Caco-2 (cell line): ENCODE measurements at places on chromosomes 13 and 19.

DNA sequence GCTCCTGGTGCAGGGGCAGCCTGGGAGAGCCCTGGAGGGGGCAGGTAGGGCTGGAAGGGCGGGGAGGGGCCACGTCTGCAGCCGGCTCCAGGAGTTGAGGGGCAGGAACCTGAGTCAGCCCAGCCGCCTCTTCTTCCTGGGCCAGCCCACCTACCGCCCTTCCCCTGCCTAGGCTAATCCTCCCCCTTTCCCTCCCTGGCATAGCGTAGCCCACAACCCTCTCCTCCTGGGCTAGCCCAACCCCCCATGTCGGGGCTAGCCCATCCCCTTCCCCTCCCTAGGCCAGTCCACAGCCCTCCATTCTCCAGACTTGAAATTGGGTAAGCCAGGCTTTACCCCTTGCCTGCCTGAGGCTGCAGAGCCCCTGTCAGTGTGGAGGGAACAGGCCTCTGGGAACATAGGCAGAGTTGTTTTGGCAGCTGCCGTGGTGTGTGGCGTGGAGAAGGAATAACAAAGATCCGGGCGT lies 20.6 kb upstream of the WDR18 start:
- no peak for DNase-seq

DNA sequence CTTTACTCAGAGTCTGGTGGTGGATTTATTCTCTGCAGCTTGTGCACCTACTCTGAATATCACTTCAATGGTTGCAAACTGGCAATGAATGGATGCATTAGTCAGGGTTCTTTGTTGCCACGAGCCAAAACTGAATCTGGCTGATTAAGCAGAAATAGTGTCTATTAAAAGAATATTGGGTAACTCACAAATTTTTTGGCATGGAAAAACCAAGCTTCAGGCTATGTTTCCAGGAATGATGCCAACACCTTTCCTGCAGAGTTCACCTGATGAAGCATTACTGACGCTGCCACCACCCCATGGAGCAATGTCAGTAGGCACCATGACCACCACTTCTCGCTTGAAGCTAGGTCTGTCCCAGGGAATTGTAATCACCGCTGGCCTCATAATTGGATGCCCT lies 597.8 kb upstream of the SLC10A2 start:
- no peak for DNase-seq

DNA sequence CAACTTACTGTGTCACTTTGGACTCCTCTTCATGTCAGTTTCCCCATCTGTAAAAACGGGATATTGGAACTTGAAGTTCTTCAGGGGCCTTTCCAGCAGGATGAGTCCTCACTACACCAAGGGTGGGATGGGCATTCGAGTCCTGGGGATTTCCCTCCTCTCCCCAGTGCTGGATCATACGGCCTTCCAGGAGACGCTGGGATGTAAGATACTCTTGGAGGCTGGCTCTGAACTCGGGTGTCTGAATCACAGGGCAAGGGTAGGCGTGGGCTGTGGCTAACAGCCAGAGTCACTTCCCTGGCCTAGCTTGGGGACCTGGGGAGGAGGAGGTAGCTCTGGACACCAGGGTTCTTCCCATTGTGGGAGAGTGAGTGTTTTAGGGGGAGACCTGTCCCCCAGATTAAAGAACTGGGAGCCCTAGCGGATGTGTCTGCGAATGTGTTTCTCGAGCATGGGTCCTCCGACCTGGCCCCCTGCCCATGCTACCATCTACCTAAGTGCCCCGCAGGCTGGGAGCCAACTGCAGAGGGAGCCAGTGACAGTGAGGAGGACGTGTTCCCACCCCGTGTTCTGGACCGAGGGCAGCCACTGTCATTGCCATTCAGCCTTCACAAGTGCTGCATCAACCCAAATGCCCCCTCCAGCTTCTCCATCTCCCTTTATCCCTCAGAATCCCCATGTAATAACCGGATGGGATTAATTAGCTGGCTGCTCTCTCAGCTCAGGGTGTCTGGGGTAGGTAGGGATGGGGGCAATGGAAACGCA lies 2.4 kb upstream of the CYTH2 start:
- DNase-seq = no peak

DNA sequence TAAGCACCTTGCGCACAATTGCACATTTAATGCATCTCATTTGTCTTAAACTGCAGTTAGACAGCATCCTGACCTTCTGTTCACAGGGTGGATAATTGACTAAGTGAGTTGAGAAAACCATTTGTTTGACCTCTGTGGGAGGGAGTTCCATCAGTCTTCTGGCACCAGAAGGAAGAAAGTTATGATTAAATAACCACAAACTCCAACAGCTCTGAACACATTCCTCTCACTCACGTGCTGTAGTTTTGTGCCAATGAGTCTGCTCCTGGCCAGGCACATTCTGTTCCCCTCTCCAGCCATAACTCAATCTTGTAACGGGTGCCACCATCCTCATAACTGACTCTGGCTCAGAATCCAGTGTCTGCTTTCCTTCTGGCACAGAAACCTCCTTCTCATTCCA lies 817.2 kb downstream of the SLITRK1 start:
- no peak for DNase-seq

GRCh38 chr13:101065329-101065728 lies 351.0 kb downstream of the NALCN start:
- no peak for DNase-seq

DNA sequence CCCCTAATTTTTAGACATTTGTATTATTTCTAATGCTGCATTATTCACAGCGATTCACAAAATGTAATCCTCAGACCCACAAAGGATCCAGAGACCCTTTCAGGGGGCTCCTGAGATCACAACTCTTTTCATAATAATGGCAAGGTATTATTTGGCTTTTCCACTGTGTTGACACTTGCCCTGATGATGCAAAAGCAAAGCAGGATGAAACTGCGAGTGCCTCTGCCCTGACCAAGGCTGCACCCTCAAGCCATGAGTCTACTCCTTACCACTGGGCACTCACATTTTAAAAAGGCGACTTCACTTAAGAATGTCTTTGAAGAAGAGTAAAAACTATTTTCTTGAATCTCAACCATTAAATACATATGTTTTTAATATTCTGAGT lies 11.4 kb downstream of the ELF1 start:
- no peak for DNase-seq
